ENCODE measurements at places on chromosomes 2 and 18.

- no peak for DNase-seq
Measured at GRCh38 chr2:134141598-134142340, 112.1 kb upstream of the MGAT5 start.

GRCh38 chr18:50877545-50878265 lies 1.2 kb upstream of the ME2 start:
- no peak for DNase-seq

DNA sequence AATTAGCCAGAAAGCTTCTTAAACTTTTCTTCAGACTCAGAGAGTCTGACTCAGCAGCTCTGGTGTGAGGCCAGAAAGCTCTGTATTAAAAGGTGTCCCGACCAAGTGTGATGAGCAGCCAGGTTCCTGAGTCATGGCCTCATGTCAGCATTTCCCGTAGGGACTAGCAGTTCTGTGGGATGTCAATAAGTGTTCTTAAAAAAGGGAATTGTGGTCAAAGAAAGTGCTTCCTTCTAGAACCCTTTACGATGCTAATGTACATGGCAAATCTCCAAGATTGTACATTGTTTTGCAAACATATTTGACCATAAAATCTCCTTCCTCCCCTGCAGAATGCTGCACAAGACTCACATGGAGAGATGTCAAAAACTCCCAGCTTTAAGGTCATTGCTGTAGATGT lies 80.1 kb downstream of the PLA2R1 start:
- DNase-seq = no peak

DNA sequence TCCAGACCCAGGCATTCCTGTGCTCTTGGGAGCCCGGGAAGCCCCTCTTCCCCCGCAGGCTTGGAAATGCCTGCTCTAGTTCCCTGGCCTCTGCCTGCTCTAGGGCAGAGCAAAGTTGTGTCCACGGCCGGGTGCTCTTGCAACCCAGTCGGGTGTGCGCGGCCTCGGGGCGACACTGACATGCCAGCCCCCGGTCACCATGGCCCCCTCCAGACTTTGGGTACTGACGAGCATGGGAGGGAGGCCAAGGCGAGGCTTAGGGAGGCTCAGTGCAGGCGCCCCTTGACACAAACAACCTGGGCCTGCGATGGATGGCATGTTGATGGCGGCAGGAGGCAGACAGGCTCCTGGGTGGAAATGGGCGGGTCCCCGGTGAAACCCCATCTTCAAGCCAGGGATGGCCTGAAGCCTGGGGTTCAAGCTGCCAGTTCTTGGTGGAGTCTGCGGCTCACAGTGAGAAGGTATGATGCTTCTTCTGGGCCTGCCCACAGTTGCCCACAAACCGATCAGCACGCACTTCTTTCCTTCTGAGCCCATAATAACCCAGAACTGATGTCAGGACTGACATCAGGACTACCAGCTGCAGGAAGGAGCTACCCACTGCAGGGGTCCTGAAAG lies 689.9 kb downstream of the DSC3 start:
- DNase-seq = no peak

DNA sequence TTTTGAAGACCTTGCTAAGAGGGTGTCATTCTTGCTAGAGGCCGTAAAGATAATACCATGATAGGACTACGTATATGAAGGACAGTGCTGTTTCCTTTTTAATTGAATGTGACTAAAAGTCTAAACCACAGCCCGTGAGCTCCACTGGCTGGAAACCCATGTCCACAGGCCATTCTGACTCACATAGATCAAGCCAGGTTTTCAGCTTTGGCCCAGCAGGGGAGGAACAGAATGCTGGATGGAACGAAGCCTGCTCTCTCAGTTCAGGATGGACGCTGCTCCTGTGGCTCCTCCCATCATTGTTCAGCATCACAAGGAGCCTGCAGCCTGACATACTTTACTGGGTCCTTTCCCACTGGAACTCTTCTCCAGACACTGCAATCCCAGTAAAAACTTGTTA lies 47.6 kb downstream of the ALPK2 start:
- no peak for DNase-seq
